Astrocyte (in vitro differentiated cells and primary cell): ENCODE measurements at places on chromosomes 3 and 15. TPM values are rescaled to one million over a fixed set of nuclear protein-coding genes. Genes with fewer than 3 reads are reported as not detected.

- no peaks in the 10 kb centered on the region for H3K36me3 ChIP-seq
- H3K4me1 ChIP-seq, result peaks cover 31% of the 10 kb centered on the region
- H3K4me3 ChIP-seq, result no peak overlapping the region
- DNase-seq, result peak; percentile 49
Observed at GRCh38 chr3:127688416-127689265, 15.9 kb downstream of the ABTB1 start.

DNA sequence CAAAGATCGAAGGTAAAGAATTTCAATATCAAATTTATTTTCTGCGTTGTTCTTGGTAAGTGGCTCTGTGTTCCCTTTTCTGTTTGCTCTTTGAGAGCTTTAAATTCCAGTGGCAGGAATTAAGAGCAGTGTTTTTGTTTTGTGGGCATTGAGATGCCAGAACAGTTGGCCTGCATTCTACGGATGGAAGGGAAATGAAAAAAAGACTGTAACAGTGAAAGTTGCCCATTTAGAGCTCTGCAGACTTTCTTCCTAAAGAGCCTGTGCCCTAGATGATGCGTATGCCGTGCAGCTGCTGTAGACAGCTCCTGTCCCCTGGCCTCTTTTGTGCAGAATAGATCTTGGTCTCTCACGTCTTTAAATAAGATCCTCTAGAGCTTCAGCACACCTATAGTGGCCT lies 58.8 kb downstream of the KAT2B start:
- H3K27me3 ChIP-seq, result no peaks in the 10 kb centered on the region
- no peaks in the 10 kb centered on the region for H3K36me3 ChIP-seq
- no peaks in the 10 kb centered on the region for H3K4me1 ChIP-seq
- DNase-seq, result no peak

DNA sequence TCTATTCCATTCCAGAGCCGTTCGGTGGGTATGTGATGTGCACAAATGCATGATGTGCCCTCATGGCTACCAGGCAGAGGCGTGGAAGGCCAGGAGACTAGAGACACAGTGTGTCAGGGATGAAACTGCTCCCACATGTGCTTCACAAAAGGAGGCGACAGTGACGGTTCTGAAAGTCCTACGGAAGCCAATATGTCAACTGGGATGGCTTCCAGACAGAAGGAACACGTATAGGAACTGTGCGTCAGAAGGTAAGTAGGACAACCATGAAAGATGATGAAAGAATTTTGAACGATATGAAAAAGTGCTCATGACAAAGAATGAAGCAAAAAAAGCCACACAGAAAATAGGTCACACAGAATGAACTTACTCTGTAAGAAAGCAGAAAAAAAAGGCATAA lies 34.1 kb downstream of the GLB1 start:
- H3K36me3 ChIP-seq, result peaks cover 3% of the 10 kb centered on the region
- H3K27ac ChIP-seq, result no peak overlapping the region
- H3K4me3 ChIP-seq, result no peak overlapping the region
- no peak for DNase-seq

- no peaks in the 10 kb centered on the region for H3K27me3 ChIP-seq
- H3K27ac ChIP-seq, result no peak overlapping the region
- DNase-seq, result peak; percentile 14
Observed at GRCh38 chr3:172549144-172549543, 25.9 kb upstream of the TNFSF10 start.

The STRIT1 gene
- not detected in 2 replicates for total RNA-seq

GRCh38 chr3:4786431-4786830 lies 192.8 kb upstream of the BHLHE40 start:
- no peak overlapping the region for H3K4me3 ChIP-seq
- no peaks in the 10 kb centered on the region for H3K36me3 ChIP-seq
- DNase-seq, result no peak
- H3K27ac ChIP-seq, result no peak overlapping the region
- H3K4me1 ChIP-seq, result no peaks in the 10 kb centered on the region

The SMCO1 gene
- total RNA-seq, result not detected in 2 replicates

The SLC2A2 gene
- total RNA-seq, result not detected in 2 replicates

GRCh38 chr15:38563723-38564519 lies 693 bp downstream of the RASGRP1 start:
- no peak for DNase-seq
- no peaks in the 10 kb centered on the region for H3K4me1 ChIP-seq
- H3K27ac ChIP-seq, result no peak overlapping the region
- peak overlapping the region; percentile 48 for H3K4me3 ChIP-seq
- no peaks in the 10 kb centered on the region for H3K36me3 ChIP-seq

DNA sequence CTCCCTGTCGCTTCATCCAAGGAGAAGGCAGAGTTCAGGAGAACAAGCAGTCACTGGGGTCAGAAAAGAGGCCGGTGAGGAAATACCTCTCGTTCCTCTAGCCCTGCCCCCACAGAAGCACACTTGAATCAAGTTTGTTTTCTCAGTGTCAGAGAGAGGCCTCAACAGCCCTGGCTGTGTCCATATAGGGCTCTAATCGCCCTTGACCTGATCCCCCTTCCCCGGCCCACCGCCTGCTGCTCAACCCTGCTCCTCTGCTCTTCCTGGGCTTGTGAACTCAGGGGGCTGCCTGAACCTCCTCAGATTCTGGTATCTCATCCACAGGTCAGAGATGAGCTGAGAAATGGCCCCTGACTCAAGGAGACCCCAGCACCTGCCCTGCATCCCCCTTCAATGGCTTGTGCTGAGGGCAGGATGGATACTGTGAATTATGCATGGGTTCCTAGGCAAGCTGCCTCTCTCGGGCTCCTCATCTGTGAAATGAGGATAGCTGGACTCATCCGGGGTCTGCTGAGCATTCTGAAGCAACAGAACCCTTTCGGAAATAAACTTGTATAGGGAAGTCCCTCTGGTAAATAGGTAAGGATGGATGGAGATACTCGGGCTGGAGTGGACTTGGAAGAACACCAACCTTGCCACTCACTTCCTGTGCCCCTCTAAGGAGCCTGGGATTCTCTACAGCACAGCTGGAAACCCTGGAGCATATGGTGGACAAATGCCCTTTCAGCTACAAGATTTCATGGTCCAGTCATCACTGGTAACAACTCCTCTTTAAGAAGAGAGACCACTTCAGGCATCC lies 147.5 kb downstream of the STT3B start:
- no peak for DNase-seq
- no peaks in the 10 kb centered on the region for H3K27me3 ChIP-seq
- no peak overlapping the region for H3K4me3 ChIP-seq
- no peaks in the 10 kb centered on the region for H3K36me3 ChIP-seq
- peaks cover 3% of the 10 kb centered on the region for H3K4me1 ChIP-seq

GRCh38 chr15:86608461-86609205 lies 529.0 kb downstream of the AGBL1 start:
- H3K27me3 ChIP-seq, result no peaks in the 10 kb centered on the region
- H3K27ac ChIP-seq, result no peak overlapping the region
- H3K4me3 ChIP-seq, result no peak overlapping the region
- H3K36me3 ChIP-seq, result no peaks in the 10 kb centered on the region

DNA sequence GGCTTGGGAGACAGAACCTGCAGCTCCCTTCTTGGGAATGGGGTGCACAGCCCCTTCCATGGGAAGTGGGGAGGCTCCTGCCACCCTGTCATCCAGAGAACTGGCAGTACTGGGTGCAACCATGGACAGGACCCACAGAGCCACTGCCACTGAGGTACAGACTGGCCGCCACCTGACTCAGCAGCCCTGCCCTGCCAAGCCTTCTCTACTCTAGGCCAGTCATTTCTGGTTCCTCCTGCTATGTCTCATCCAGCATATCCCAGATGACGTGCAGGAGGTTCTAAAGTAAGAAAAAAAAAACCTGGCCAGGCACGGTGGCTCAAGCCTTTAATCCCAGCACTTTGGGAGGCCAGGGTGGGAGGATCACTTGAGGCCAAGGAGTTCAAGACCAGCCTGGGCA lies 76.9 kb upstream of the RPL32 start:
- DNase-seq, result no peak
- no peak overlapping the region for H3K27ac ChIP-seq
- H3K36me3 ChIP-seq, result no peaks in the 10 kb centered on the region
- H3K4me3 ChIP-seq, result no peak overlapping the region
- no peaks in the 10 kb centered on the region for H3K27me3 ChIP-seq

DNA sequence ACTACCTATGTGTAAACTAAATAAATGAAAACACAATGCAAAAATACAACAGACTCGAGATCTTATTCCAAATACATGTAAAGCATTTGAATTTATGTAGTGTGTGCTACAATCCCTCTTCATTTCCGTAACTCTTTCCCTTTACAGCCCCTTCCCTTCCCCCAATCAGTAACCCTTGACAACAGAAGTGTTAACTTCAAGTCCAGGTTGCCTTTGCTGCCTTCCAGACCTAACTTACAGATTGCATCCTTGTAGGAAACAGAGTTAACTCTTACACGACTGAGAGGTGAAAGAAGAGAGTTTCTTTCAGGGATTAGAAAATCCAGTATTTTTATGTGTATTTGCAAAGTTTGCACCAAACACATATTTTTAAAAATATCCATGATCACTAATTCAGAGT lies 1.4 kb upstream of the ROBO1 start:
- H3K27me3 ChIP-seq, result peaks cover 12% of the 10 kb centered on the region
- no peaks in the 10 kb centered on the region for H3K36me3 ChIP-seq
- peaks cover 6% of the 10 kb centered on the region for H3K4me1 ChIP-seq

DNA sequence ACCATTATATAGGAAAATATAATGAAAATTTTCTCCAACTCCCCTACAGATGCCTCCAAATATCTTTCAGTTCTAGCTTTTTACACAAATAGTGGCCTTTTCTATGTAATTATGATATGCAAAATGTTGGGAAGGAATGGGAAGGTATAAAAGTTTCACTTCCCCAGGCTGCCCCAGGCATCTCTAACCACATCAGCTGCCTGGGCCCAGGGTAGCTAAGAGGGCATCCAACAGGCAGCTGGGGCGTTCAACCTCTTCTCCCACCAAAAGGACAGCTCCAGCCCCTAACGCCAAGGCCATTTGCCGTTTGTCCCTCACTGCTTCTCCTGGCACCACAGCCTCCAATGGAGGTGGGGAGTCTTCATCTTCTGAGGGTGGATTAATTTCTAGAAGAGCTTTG lies 188.1 kb upstream of the TSC22D2 start:
- H3K27ac ChIP-seq, result no peak overlapping the region
- DNase-seq, result no peak
- no peaks in the 10 kb centered on the region for H3K27me3 ChIP-seq
- H3K36me3 ChIP-seq, result no peaks in the 10 kb centered on the region
- H3K4me3 ChIP-seq, result no peak overlapping the region

DNA sequence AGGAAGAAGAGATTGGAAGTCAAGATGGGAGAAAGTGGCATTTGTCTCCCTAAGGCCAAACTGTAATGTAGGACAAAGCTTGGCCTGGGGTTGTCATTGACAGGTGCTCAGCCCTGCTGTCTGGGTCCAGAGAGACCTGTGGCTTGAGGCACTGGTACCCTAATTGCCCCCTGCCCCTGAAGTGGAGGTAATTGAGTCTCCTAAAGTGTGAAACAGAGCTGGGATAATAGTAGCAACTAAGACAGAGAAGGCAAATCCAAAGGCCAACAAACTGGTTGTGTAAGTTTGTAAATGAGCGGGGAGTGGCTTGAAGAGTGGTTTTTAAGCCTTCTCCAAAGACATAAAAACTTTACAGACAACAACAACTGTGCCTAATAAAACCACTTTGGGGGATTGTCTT lies 264.2 kb upstream of the ROPN1 start:
- H3K27me3 ChIP-seq, result no peaks in the 10 kb centered on the region
- no peak for DNase-seq
- H3K4me3 ChIP-seq, result no peak overlapping the region
- H3K27ac ChIP-seq, result no peak overlapping the region
- no peaks in the 10 kb centered on the region for H3K36me3 ChIP-seq

The CHDH gene
- 0.22 and 0.48 TPM in 2 replicates for total RNA-seq

- peak overlapping the region; percentile 24 for H3K27ac ChIP-seq
- H3K27me3 ChIP-seq, result no peaks in the 10 kb centered on the region
- no peak for DNase-seq
Observed at GRCh38 chr3:171000281-171000680, 26.2 kb downstream of the SLC2A2 start.

- peaks cover 59% of the 10 kb centered on the region for H3K27me3 ChIP-seq
- H3K4me3 ChIP-seq, result no peak overlapping the region
- peaks cover 3% of the 10 kb centered on the region for H3K4me1 ChIP-seq
- no peaks in the 10 kb centered on the region for H3K36me3 ChIP-seq
Observed at GRCh38 chr15:69141286-69141701, 19.1 kb upstream of the GLCE start.

DNA sequence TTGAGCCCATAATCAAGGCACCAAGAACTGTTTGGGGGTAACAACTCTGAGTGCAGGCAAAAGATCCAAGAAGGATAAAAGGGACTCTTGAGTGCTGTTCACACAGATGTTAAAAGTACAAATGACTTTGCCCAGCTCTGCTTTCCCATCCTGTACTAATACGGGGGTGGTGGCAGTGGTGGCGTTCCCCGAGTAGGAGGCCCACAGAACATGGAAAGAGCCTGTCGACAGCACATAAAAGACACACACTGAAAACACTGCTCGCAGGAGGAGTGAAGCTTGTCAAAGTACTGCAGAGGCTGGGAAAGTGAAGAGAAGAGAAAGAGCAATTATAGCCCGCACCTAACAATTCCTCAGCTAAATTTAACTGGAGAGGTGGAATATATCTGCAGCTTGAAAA lies 40.9 kb downstream of the HACD2 start:
- no peak for DNase-seq
- peaks cover 12% of the 10 kb centered on the region for H3K4me1 ChIP-seq
- no peaks in the 10 kb centered on the region for H3K36me3 ChIP-seq
- H3K27me3 ChIP-seq, result no peaks in the 10 kb centered on the region
- no peak overlapping the region for H3K27ac ChIP-seq
- H3K4me3 ChIP-seq, result no peak overlapping the region

The MST1R gene
- total RNA-seq, result 0.46 and 0.57 TPM in 2 replicates

- no peaks in the 10 kb centered on the region for H3K4me1 ChIP-seq
- H3K27me3 ChIP-seq, result peaks cover 72% of the 10 kb centered on the region
- no peak overlapping the region for H3K27ac ChIP-seq
- no peaks in the 10 kb centered on the region for H3K36me3 ChIP-seq
- no peak for DNase-seq
Observed at GRCh38 chr3:194307849-194308248, 43.3 kb downstream of the CPN2 start.

- H3K27ac ChIP-seq, result no peak overlapping the region
- H3K27me3 ChIP-seq, result peaks cover 45% of the 10 kb centered on the region
Observed at GRCh38 chr3:184380185-184380626, 352 bp downstream of the CHRD start.

DNA sequence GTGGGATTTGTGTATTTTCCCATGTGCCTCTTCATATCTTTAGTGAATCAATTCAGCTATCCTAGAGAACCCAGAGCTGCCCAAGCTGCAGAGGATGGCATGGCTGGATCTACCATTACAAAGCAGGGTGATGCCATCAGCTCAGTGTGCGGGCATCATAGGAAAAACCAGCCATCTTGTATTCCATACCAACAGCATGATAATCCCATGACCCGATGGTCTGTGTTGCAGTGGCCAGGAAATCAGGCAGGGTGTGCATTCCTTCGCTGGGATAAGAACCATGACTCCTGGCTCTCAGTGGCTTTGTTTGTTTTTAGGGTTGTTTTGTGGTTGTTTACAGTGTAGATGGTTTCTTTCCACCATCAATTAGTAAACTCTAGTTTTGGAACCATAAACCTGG lies 36.0 kb downstream of the ARHGAP31 start:
- H3K36me3 ChIP-seq, result peaks cover 5% of the 10 kb centered on the region
- DNase-seq, result no peak
- no peak overlapping the region for H3K4me3 ChIP-seq
- no peak overlapping the region for H3K27ac ChIP-seq
- H3K27me3 ChIP-seq, result no peaks in the 10 kb centered on the region
- no peaks in the 10 kb centered on the region for H3K4me1 ChIP-seq
